Osteoblast (primary cell): ENCODE measurements at places on chromosomes 3 and 15. TPM values are rescaled to one million over a fixed set of nuclear protein-coding genes. Genes with fewer than 3 reads are reported as not detected.

- no peak for DNase-seq
These were observed 969.4 kb downstream of the PLOD2 start for GRCh38 chr3:145191543-145191942.

GRCh38 chr3:134392336-134392983 is 18.2 kb upstream of the AMOTL2 start:
- DNase-seq, result no peak

- DNase-seq, result no peak
These were observed 239.3 kb upstream of the ZNF717 start for GRCh38 chr3:76024640-76025039.

DNA sequence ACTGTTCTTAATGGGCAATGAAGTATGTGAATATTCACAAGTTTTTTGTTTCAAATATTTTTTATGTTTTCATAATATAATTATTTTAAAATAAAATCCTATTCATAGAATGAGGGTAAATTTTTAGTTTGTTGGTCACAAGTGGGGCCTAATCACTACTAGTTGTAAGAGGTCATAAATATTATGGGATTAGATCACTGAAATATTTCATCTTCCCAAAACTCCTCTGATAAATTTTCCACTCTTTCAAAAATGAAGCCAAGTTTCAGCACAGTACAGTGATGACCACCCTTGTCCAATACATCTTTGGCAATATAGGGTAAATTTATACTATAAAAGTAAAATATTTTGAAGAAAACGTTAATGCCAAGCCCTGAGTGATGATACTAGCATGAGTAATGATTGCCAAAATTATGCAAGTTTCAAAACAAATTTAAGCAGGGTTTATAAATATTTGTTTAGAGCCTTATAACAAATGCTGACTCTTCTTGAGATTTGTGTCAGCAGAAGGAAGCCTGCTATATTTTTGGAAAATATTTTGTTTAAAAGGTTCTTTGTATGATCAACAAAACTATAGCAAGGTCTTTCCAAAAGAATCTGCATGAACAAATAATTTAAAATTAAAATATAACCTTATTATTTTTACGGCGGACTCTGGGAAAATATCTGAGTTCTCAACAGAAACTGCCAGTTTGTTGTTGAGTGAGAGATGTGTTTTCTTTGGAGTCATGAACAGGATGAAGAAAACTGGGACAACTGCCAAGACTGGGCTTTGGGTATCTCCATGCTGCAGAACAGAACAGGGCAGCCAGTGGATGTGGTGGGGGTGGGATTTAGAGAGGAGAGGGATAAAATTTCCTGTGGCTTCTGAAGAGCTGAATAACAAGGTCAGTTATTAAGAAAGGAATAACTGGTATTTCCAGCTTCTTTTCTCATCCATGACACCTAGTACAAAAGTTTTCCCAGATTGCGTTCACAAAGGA is 17.9 kb upstream of the TM4SF1 start:
- no peak for DNase-seq

DNA sequence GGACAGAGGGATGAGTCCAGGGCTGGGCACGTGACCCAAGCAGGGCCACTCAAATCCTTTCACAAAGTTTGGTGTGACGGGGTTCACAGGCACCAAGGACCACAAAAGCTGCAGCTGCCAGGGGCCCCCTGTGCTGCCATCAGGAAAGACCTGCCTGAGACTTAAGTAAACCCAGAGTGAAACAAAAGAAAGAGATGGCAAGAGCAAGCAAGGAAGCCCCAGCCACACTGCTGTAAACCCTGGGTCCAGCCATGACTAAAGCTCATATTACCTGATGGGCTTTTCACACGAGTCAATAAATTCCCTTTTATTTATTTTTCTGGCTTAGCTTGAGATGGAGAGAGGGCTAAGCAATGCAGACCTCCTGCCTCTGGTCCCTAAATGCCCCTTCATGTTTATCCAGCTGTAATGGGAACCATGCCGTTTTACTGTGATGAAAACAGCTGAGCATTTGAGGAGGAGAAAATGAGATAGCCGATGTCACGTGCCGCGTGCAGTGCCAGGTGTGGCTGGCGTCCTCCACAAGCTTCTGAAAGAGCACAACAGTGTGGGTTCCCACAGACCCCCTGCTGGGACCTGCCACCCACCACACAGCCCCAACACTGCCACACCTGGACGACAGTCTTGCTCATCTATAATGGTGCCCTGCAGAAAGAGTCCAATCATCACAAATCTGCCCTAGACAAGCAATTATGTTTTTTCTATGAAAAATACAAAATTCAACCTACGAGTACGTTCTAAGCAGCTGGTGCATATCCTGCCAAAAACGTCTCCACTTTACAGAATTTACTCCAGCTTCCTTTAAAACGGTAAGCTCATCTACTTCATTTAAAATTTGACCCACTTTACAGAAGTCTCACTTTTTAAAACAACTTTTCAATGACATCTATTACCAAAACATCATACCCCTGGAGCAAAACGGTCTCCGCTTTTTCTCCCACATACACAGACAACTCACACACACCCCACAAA is 34.2 kb downstream of the ADAMTS17 start:
- no peak for DNase-seq

- DNase-seq, result no peak
These were observed 168.3 kb downstream of the C3orf38 start for GRCh38 chr3:88318067-88318466.

- DNase-seq, result no peak
These were observed 254.3 kb downstream of the SHQ1 start for GRCh38 chr3:72593881-72594397.

DNA sequence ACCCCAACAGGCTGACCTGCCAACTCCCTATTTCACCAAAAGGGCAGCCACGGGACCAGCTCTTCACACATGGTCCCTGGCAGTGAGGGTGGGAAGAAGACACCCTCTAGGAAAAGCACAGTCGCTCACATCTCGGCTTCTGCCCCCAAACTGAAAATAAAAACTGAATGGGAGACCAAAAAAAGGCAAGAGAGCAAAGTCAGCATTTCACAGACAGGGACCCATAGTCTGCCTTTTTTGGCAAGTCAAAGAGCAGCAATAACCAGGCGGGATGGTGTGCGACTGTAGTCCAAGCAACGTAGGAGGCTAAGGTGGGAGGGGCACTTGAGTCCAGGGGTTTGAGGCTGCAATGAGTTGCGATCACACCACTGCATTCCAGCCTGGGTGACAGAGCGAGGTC is 154.1 kb downstream of the ADAMTS17 start:
- no peak for DNase-seq

- DNase-seq, result peak; percentile 77
These were observed 1.4 kb upstream of the FOXB1 start for GRCh38 chr15:60002528-60003218.

GRCh38 chr3:77160931-77161497 is 121.1 kb downstream of the ROBO2 start:
- DNase-seq, result no peak

DNA sequence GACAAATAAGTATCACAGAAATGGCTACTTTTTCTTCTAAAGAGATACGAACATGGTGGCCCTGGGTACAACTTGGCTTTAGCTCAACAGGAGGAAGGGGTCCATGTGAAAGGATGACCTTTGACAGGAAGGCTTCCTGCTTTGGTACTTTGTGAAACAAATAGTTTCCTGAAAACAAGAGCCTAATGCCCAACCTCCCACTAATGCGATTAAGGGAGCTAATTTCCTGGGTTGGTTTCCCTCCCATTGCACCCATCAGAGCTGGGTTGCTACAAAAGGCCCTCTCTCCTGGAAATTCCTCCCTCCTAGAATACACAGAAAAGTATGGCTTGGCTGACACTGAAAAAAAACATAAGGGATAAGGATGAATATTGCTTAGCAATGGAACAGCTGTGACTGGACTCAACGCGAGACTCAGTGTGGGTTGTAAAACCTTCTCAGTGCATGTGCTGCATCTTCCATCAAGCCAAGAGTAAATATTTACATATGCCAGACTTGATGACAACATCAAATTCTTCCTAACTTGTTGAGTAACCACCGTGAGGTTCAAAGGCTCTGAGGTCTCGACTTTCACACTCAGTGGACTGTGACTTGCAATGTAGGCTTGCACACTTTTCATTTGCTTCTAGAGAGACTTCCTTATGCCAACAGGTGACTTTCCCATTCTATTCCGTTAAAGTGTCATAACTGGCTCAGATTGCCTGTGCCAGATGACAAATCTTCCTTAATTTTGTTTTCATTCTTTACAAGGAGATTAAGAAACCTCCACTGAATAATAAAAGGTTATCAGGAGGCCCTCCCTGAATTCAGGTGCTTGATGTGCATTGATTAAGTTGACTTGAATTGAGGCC is 60.1 kb downstream of the ADAMTS9 start:
- no peak for DNase-seq

GRCh38 chr3:71942432-71943187 is 157.7 kb upstream of the PROK2 start:
- DNase-seq, result no peak

DNA sequence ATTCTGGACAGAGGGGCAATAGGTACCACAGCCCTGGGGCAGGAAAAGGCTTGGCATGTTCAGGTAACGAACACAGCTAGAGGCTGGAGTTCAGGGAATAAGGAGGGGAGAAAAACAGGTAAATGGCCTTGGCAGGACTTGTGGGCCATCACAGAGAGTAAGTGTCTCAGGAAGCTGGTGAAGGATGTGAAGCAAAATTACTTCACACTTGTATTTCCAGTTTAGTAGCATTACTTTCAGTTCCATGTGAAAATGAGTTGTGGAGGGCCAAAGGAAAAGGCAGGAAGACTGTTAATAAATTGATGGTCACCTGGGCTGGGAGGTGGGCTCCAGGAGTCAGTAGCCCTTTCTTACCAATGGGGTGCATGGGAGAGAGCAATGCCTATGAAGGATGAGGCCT is 25.6 kb downstream of the TRIM42 start:
- DNase-seq, result no peak

GRCh38 chr3:50502584-50503423 is 630 bp downstream of the CACNA2D2 start:
- DNase-seq, result peak; percentile 87

- no peak for DNase-seq
These were observed 610.2 kb upstream of the ROBO2 start for GRCh38 chr3:76429581-76430177.

The GOLGA6A gene
- under 0.01 TPM in 1 of 2 replicates, not detected in the other for total RNA-seq

The CPLX3 gene
- total RNA-seq, result not detected in 2 replicates

The GOLGA8R gene
- total RNA-seq, result 2.4 and 3.3 TPM in 2 replicates

The MST1 gene
- 6.5 and 6.9 TPM in 2 replicates for total RNA-seq

The PTX3 gene
- total RNA-seq, result 537 and 689 TPM in 2 replicates

The CLDN16 gene
- total RNA-seq, result under 0.01 TPM in 1 of 2 replicates, not detected in the other

The A4GNT gene
- total RNA-seq, result not detected in 2 replicates

The CHRD gene
- total RNA-seq, result 0.29 and 0.36 TPM in 2 replicates

The ZIC4 gene
- total RNA-seq, result 0.29 and 0.72 TPM in 2 replicates

The STRC gene
- total RNA-seq, result under 0.01 TPM in 2 replicates
